ENCODE measurements at places on chromosomes 7 and 10.

DNA sequence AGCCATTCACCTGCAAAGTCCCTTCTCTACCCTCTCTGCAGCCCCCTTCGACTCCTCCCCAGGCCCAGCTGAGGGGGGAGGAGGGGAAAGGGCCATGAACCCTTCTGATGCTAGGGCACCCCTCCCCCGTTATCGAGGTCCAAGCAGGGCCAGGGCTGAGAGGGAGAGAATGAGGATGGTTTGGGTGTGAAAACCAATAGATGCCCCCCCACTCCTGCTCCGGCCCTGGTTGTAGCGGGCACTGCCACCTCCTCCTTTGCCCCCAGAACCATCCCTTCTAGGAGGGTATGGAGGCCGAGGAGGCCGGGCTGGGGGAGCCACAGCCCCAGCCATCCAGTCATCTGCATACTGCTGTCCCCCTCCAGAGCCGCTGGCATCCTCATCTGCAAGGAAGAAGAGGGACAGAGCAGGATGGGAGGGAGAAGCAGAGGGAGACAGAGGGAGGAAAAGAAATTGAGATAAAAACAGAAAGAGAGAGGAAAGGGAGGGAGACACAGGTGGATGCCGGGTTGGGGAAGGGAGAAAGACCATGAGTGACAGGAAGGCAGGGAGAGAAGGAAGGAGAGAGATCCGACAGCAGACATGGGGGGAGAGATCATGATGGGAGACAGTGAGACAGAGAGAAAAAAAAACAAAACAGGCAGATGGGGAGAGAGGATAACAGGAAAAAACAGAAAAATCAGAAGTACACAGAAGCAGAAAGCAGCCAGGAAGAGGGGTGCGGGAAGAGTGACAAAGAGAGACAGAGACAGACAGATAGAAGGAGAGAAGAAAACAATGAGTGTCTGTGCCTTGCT, 1.9 kb upstream of the GAL3ST4 start:
- DNase-seq: no peak

DNA sequence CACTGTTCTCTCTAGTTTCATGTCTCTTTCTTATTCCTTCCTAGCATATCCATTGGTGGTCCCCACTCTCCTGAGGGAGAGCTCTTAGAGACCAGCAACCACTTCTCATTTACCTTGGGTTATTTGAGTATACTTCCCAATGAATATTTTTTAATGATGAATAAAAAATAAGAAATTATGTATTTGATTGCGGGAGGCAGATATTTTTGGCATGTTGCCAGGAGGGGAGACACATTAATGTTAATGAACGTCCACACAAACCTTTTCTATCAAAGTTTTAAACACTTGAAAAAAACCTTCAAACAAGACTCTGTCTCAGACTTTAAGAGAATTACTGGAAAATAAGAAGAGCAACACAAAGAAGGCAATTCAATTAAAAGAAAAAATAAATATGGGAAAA, 260.6 kb upstream of the MAGI2 start:
- no peak for DNase-seq

- DNase-seq: no peak
Measured at GRCh38 chr7:153217032-153217431, 457.5 kb downstream of the ACTR3B start.

DNA sequence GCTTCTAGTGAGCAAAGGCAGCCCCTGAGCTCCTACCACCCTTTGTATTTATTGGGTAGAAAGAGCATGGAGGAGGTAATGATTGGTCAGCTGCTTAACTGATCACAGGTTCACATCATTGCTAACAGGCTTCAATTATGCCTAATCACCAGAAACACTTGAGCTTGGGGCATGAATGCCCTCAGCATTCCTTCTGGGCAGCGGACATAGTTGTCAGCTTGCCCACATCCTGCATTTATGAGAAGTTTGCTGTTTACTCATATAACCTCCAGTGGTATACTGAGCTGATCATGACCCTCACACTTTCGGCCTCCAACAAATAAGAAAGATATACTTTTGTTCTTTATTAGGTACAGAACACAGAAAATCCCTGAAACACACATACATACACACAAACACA, 140.3 kb upstream of the ODAD2 start:
- DNase-seq: no peak

- no peak for DNase-seq
Measured at GRCh38 chr10:78778444-78779338, 290.1 kb upstream of the ZMIZ1 start.

DNA sequence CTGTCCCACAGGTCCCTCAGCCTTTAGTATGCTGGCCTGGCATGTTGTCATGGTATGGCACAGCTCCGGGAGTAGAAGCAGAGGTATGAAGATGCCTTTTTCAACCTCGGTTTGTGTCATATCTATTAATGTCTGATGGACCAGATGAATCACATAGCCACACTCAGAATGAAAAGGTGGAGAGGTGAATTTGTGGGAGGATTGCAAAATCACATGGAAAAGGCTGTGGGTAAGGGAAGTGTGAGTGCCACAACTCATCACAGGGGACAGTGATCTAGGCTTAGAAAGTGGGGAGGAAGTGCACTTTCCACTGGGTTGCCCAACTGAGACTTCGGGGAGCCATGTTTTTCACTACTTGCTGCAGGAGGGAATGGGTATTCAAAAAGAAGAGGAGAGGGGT, 190.7 kb downstream of the WDR11 start:
- no peak for DNase-seq

- DNase-seq: no peak
Measured at GRCh38 chr7:88101769-88102168, 118.1 kb downstream of the SRI start.

- no peak for DNase-seq
Measured at GRCh38 chr7:94135180-94135579, 131.0 kb upstream of the BET1 start.

- no peak for DNase-seq
Measured at GRCh38 chr10:106078895-106079576, 1085.5 kb downstream of the SORCS1 start.

DNA sequence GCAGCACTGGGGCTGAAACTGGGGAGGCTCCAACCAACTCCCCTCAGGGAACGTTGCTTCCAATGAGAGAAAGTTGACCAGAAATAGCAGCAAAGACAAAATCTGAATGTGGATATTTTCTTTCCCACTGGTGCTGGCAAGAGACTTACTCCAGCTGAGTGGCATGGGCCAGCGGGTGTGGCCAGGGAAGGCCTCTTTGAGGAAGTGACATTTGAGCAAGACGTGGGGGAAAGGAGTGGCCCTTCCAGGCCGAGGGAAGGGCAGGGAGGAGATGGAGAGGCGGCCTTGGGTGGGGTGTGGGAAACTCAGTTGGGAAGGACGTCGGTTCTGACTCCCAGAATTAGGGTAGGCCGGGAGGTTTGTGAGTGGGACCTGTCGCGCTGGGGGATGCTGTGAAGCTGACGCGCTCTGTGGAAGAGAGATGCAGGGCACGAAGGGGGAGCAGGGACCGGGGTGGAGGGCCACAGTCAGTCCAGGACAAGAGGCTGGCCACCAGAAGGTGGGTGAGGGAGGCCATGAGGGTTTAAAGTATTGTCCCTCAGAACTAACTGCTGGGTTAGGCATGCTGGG, 96.7 kb upstream of the IKZF1 start:
- no peak for DNase-seq

GRCh38 chr10:9296190-9296589, 1241.7 kb downstream of the GATA3 start:
- DNase-seq: no peak

DNA sequence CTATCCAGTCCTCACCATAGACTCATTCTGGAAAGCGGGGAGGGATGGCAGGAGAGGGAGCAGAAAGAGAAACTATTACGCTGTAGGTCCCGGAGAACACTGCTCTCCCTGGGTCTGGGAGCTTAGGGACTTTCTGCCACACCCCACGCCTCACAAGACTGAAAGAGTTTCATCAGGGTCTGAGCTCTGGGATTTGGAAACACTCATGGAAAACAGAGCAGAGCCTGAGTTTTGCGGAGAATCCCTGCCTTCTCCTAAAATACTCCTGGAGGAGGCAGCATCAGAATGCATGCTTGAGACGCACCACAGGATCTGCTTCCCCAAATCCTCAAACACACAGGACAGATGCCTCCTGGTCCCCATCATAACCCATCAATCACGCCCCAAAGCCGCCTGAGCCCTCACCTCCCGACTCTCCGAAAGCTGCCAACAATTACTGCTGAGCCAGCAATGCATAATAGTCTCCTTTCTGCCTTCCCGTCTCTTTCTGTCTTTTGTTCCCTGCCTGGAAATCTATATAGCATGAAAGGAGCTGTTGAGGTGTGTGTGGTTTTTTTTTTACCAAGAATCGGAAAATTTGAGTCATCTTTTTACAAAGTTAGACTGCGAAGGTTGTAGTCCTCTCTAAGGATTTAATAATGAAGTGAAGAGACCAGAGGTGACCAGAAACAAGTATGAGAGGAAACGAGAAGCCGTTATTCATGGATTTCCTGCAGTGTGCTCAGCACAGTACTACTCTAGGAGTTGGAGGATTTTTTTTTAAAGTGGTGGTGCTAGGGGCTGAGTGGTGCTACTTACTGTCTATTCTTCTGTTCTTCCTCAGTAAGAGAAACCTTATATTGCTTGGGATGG, 37.7 kb downstream of the ASB13 start:
- DNase-seq: no peak

GRCh38 chr10:97149079-97149531, 36.7 kb downstream of the SLIT1 start:
- no peak for DNase-seq

- DNase-seq: no peak
Measured at GRCh38 chr7:140348161-140348849, 50.0 kb downstream of the SLC37A3 start.

DNA sequence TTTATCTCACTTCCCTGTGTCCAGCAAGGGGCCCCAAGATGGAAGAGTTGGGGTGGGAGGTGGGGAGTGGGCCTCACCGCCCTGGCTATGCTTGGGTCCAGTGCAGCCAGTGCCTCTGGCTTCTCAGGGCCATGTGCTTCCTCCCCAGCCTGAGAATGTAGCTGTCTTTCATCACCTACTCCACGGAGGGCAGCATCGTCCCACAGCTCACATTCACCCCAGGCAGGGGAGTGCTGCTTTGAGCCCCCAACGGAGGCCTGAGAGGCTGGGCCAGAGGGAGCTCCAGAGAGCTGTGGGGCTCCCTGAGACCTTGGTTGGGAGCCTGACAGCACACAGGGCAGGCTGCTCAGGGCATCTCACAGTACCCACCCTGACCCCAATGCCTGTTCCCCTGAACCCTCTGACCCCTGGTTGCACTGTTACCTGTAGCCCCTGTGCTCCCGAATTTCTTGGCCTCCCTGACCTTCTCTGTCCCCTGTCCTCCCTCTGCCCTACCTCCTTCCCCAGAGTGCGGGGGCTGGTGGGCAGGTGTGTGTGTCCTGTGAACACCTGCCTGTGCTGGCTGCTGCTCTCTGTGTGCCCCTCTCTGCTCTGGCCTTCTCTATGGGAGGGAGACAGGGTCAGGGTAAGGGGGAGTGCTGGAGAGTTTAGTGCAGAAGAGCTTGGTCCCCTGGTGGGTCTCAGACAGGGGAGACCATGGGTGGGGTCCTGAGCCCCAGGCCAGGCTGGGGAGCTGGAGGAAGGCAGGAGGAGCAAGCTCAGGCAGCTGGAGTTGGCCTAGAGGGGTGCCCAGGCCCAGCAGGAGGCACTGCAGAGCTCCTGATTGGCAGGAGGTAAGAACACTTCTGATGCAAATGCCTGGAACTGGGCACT, 19.6 kb upstream of the ZNF488 start:
- no peak for DNase-seq

DNA sequence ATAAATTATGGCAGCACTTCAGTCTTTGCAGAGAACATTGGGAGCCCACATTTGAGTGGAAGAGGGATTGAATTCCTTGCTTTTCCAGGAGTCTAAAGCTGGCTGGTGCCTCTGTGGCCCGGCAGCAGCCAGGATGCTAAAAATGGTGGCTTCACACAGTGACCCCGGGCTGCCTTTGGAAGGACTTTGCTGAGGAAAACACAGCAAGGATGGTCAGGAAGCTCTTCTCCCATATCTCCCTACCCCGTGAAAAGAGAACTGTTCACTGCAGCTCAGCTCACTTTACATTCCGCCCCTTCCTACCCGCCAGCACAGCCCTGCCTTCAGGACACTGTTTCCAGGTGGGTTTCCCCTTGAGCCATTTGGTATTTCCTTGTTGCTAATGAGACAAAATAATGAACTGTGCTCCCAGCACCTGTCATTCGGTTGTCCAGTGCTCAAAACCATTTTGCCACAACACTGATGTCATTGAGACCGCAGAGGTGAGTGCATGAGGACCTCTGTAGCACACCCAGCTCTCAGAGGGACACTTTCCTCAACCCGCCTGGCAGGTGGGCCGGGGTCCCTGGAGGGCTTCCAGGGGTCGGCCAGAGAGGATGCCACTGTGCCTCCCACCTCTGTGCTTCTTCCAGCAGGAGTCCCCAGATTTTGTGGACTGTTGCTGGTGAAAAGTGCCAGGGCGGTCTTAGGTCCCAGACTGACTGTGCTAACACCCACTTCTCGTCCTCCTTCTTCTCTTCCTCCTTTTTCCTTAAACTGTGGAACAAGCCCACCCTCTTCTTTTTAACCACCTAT, 255.7 kb upstream of the PPP2R2D start:
- DNase-seq: no peak

All from stimulated activated CD4-positive, alpha-beta T cell treated with anti-CD3 and anti-CD28 coated beads, Interleukin-1b, Interleukin-23, amount 100 ng/mL, for 1 hour (primary cell).